ENCODE measurements at places on chromosomes 12 and 14.
A peak's percentile ranks its signal among the peaks of the same experiment; 100 is the strongest.

DNA sequence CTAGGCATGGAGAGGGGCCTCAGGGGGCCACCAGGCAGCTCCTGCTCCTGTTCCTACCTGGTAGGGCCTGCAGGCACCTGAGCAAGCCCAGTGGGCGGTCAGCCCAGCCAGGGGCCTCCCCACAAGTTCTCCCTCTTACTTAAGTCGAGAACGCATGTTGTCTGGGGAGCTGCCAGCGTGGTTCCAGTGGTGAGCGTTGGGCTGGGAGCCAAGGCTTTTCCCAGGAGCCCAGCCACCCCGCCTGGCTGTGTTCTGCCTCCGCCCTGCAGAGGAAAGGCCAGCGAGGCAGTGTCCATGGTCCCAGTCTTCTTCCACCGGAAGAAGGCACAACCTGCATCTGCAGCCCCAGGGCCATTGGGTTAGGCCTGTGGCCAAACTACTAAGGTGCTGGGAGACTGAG, 1.4 kb downstream of the C14orf180 start:
- no peak for DNase-seq

GRCh38 chr12:127121494-127122084, 1145.4 kb upstream of the TMEM132C start:
- DNase-seq, result no peak

DNA sequence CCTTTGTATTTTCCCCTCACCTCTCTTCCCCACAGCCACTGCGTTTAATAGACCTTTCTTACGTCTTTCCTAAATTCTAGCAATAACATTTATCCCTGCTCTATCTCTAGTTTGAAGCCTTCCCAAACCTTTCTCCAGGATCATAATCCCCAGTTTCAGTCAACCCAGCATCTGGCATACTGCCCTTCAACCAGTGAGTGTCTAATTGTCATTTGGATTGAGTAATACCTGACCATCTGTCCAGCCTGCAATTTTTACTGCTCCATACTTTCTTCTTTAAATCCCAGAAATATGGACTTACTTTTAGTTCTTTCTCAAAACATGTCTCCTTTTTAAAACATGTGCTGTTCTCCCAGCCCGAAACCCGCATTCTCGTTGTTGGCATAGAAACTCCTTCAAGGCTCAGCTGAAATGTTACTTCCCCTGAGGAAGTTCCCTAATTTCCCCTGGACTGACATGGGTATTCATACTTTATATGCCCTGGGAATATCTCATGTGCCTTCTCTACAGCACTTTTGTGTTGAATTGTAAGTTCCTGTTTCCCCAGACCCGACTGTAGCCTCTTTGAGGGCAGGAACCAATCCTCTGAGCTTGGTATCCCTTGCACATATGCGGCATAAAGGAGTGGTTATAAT, 65.1 kb upstream of the ETV6 start:
- DNase-seq, result no peak

DNA sequence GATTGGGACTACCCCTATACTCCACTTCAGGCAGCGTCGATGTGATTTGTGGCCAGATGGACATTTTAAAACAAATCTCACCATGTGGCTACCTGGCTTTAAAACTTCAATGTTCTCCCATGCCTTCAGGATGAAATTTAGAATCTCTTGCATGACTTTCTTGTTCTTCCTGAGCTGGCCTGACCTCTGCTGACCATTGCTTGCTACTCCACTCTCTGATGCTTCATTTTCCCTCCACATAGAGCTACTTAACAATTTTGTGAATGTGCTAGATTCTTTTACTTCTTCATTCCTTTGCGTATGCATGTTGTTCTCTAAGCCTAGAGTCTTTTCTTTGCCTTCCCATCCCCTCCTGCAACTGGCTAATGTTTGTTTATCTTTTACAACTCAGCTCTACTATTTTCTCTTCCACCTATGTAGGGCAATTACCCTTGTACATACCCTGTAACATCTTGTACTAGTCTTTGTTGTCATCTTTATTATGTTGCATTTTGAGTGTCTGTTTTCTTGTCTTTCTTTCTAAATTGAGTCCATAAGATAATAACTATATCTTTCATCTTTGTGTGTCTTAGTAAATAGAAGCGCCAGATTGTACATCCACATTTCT, 41.2 kb downstream of the YLPM1 start:
- DNase-seq, result no peak

GRCh38 chr14:95413289-95414215, 93.8 kb upstream of the CLMN start:
- DNase-seq, result no peak

DNA sequence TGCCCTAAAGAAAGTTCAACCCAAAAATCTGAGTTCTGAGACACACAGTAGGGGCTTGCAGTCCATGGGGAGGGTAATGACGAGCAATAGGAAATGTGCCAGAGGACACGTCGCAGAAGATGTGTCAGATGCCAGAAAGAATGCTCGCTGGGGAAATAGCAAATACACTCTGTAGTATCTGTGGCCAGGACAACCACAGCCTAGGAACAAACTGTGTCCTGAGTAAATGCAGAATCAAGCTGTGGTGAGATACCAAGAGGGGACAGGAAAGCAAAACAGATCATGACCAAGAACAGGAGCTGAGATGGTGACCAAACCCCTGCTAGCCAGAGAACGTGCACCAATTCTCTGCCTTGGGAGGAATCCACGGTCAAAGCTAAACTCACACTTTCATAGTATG, 9.1 kb downstream of the CRACR2A start:
- DNase-seq, result no peak

DNA sequence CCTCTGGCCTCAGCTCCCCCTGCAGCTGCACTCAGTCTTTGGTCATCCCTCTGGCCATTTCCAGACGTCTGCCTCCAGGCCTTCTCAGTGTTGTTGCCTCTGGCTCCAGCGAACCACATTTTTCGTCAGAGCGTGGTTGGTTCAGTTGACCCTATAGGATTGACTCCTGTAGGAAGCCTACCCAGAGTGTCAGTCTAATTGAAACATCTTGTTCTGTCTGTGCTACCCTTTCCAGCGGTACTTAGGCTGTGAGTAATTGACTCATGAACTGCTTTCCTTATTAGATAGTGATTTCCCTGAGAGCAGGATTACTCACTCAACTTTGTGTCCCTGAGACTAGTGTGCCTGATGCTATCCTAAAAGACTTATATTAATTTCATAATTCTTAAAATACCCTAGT, 373.2 kb downstream of the ATP23 start:
- no peak for DNase-seq

GRCh38 chr14:75301666-75302325, 23.2 kb downstream of the FOS start:
- no peak for DNase-seq

DNA sequence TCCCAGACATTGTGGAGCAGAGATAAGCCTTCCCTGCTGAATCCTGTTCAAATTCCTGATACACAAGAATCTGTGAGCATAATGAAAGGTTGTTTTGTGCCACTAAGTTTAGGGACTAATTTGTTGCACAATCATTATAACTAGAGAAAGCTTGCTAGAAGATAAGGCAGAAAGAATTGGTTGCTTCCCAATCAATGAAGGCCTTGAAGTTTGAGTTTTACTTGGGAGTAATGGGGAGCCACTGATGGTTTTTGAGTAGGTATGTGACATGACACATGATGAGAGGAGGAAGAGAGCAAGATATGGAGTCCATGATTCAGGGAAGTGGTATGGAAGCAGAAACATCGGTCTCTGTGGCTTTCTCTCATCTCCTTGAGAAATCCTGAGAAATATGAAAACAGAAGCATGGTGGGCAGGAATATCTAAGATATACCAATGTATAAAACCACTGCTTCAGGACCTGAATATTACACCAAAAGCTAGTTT, 13.3 kb upstream of the TCP11L2 start:
- no peak for DNase-seq

GRCh38 chr12:124906606-124907261, 7.7 kb downstream of the UBC start:
- peak; percentile 48 for DNase-seq

- no peak for DNase-seq
These were observed 22.9 kb downstream of the KCNA1 start for GRCh38 chr12:4932576-4932975.

DNA sequence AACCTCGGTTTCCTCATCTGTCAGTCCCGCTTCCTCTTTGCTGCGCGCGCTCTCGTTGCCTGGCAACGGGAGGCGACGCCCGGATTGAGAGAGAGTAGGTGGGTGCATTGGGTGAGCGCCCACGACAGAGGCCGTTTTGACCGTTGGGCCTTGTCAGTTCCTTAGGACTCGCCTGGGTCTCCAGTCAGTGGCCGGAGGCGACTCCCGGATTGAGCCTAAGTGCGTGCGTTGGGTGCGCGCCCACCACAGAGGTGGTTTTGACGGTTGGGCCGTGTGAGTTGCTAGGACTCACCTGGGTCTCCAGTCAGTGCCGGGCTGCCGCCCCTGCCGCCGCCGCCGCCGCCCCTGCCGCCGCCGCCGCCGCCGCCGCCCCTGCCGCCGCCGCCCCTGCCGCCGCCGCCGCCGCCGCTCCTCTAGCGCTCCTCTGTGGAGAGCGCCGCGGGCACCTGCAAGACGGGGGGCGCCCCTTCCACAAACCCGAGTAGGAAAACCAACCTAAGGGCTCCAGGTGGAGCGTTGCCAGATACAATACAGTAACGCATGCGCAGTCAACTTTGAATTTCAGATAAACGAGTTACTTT, 37.2 kb downstream of the APOBEC1 start:
- no peak for DNase-seq

DNA sequence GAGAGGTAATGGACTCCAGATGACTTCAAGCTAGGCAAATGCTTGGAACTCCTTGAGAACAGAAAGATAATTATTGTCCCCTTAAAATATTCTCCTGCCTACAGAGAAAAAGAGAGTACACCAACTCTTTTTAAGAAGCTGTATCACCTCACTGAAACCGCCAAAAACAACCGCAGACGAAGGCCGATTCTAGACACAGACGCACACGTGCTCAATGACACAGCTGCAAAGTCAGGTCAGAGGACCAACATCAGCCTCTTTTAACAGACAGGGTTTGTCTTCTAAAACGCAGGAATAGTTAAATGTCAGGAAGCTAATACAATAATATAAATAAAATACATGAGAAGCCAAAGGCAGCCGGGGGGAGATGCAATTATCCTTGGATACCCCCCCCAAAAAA, 19.0 kb downstream of the SLC15A4 start:
- no peak for DNase-seq

DNA sequence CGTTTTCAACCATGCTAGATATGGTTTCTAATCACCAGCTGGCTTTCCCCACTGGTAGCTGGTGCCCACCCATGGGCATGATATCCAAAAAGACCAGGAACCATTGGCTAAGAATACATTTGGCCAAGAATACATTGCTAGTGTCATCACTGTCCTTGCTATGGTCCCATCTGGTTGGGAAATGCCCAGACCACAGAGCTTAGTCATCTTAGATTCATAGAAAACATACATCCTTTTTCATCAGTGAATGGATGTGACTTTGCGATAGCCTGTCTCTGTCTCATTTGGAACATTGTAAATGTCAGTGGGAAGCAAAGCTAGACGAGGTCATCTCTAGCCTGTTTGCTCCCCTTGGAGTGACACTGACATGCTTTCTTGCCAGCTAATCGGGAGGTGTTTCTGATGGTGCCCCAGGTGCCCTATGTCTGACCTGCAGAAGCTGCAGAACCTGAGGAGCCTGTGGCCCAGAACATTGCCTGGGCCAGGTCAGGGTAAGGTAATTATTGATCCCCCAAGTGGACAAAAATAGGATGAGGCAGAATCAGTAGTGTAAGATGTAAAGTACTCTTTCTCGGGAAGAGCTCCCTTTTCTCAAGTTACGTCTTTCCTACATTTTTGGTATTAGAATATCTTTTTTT, 194.8 kb downstream of the SLC41A2 start:
- no peak for DNase-seq

- no peak for DNase-seq
These were observed 25.5 kb upstream of the NPFF start for GRCh38 chr12:53532524-53533445.

GRCh38 chr14:77142005-77142800, 612 bp upstream of the ZDHHC22 start:
- no peak for DNase-seq

GRCh38 chr12:80936642-80937390, 918 bp downstream of the LIN7A start:
- DNase-seq, result no peak

DNA sequence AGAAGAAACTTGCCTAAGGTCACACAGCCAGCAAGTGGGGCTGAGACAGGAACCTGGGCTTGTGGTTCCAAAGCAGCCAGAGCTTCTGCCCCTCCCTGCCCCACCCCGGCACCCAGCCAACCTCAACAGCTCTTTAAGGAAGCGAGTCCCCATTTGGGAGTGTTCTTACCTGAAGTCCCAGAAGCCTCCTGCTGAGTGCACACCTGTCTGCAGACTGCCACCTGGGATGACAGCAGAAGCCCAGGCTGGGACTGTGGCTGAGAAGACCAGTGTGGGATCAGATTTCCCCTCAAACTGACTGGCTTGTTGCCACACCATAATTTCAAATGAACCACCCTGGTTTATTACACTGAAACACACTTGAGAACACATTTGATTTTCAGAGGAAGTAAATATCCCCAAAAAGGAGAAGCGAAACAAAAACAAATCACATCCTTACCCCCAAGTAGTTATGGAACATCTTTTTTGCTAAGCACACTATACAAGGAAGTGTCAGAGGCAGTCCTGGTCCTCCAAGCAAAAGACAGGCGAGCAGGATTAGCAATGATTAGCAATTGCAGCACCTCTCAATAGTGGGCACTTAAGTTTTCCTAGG, 6.3 kb upstream of the RIN3 start:
- DNase-seq, result no peak

- no peak for DNase-seq
These were observed 11.2 kb downstream of the RHOF start for GRCh38 chr12:121781998-121782979.

DNA sequence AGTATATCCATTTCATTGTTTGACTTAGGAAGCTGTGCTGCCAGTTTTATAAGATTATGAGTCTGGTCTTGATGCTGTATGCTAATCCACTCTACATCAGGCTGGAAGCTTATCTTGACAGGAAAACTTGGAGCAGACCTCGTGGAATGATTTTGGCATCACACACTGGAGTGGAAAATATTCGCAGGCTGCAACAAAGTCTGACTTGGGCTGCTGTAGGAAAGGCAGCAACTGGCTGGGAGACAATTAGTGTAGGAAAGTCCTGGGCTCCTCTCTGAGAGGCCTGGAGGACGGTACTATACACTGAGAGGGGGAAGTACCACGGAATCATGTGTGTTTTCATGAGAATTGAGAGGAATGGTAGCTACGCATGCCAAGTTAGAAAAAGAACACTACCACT, 383.7 kb downstream of the ETNK1 start:
- DNase-seq, result no peak

DNA sequence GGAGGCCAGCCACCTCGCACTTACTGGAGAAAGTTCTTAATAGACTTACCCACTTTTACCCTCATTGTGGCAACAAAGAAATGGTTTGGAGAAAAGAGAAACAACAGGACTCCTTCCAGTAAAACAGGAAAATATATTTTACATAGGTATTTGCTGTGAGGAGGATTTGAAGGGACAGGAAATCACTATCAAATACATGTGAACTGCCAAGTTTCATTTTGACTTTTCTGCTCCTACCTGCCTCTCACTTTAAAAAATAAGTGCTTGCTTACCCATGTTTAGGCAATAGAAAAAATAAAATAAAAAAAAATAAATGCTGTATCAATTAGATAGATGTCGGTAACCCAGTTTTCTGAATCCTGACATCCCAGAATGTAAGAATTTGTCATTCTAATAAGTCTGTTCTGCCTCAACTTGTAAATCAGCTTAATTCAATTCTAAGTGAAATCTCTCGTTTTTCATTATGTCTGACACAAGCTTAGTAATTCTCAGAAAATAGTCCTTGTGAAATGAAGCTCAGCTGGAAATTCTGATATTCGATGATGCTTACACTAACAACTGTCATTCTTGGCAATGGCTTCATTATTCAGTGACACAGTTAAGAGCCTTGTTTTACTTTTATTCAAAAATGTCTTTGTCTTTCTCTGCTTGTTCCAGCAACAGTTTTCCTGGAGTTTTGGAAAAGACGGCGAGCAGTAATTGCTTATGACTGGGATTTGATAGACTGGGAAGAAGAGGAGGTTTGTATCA, 131.3 kb downstream of the SLC5A8 start:
- no peak for DNase-seq
